ENCODE measurements at places on chromosomes 4 and X.
A peak's percentile ranks its signal among the peaks of the same experiment; 100 is the strongest.

DNA sequence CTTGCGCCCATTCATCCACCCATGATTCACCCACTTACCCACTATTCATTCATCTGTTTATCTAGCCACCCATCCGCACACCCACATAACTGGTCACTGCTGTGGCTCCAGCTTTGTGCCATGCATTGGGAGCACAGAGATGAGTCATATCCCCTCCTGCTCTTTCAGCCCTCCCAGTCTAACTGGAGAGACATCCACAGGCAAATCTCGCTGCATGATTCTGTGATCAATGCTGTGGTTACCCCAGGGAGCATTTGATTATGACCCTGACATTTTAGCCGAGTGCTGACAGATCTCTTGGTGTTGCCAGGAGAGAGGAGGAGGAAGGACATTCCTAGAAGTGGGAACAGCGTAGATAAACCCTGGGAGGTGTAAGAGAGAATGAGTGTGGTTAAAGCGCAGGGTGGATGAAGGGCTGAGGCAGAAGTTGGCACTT is 10.4 kb upstream of the PORCN start:
- DNase-seq = no peak

DNA sequence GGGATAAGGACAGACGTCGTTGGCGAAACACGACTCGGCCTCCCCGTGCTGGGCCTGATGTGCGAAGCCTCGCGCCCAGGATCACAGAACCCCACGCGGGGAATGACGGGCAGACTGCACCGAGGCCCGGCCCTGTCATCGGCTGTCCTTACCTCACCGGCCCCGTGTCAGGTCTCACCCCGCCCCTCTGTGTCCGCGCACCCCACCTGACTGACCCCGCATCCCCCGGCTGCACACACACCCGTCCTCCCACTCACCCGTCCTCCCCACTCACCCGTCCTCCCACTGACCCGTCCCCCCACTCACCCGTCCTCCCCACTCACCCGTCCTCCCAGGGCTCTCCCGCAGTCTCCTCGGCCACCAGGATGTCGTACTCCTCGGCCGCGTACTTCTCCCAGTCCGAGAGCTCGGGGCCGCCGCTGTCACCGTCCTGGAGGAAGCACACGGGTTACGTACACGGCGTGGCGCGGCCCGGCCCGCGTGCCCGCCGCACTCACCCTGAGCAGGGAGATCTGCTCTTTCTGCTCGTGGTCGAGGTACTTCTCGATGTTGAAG is 19.8 kb upstream of the GTPBP6 start:
- DNase-seq = no peak

DNA sequence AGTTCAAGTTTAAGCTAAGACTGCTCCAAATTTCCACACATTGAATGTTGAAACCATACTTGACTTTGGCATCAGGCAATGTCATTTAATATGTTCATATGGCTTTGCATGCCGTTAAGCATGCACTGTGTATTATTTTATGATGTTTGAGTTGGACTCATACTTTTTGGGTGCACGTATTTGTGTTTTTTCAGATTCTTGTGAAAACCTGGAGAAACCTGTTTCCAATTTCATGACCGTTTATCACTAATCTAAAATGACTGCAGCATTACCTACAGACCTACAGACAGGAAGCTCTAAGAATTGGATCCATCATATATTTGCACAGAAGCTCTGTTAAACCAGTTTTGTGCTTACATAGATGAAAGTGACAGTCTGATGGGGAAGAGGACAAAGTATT is 1093.0 kb upstream of the INTU start:
- no peak for DNase-seq

DNA sequence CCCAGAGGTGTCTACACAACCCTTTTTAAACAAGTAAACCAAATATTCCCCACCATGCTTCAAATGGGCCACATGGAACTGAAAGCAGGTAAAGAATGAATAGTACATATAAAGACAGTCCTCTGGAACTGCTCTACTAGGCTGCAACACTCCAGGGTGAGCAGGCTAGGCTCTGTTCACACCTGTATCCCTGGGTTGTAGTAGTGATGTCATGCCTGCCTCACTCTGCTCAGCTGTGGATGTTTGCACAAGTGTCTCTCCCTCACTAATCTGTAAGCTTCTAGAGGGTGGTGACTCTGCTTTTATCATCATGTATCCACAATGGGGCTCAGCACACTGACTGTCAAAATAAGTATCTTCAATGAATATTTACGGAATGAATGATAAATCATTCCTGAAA is 20.4 kb downstream of the LEF1 start:
- no peak for DNase-seq

GRCh38 chrX:153766871-153767673 is 3.0 kb downstream of the PLXNB3 start:
- DNase-seq = no peak

DNA sequence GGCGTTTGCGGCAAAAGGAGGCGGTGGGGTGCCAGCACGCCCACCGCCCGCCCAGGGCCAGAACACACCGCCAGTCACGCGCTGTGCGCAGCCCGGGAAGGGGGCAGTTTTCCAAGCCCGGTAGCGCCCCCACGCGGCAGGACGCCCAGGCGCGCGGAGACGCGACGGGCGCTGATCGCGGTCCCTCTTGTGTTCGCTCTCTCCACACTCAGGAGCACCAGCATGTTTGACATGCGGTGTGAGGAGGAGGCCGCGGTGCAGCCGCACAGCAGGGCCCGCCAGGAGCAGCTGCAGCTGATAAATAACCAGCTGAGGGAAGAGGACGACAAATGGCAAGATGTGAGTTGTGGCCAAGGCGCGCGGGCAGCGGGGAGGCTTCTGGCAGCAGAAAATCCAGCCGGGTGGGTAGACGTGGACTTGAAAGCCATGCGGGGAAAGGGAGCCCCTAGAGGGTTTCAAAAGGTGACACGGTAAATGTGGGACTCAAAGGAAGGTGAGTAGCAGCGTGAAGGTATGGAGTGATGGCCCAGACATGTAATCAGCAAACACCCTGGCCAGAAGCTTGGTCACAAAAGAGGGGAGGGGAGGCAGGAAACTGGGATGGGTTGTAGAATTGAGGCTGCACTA is 104.1 kb downstream of the PHOX2B start:
- DNase-seq = peak; percentile 82

DNA sequence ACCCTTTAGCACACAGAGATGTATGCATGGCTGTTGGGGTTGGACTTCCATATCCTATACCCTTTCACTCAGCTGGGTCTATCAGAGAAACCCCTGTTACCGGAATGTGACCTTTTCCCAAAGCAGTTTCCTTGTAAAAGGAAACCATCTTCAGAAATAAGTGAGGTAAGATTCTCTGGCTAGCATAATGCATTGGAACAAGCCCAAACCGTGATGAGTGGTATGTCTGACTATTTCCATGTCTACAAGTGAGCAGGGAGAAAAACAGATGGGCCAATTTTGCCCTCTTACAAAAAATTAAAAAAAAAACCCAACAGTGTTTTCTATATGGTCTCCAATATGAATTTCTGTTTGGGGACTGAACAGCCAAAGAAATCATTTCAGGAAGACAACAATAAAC is 283.9 kb downstream of the SMARCA1 start:
- no peak for DNase-seq

DNA sequence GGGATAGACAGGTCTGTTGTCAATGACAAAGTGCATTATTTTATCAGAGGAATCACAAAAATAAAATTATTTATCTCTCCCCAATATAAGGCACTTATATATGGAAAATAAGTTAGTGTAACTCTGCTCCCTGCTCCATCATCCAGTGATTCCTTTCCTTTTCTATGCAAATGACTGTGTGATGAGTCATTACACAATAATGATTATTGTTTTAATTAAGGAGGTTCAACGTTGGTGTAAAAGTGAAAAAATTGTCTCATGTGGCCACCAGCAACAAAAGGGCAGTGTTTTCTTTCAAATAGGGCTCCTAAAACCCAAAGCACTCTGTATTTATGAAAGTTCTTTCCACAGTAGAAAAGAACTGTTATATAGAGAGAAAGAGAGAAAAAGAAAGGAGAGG is 16.7 kb downstream of the SLC7A11 start:
- no peak for DNase-seq

GRCh38 chr4:973431-974397 is at the start of gene DGKQ:
DGKQ (minus strand) TSS chr4:973569; CDS start chr4:973482, 87 bp downstream.
- DNase-seq = peak; percentile 44

GRCh38 chr4:174036111-174036510 is 247.4 kb downstream of the FBXO8 start:
- DNase-seq = peak; percentile 53

GRCh38 chr4:80094191-80094590 is 21.2 kb upstream of the ANTXR2 start:
- no peak for DNase-seq

DNA sequence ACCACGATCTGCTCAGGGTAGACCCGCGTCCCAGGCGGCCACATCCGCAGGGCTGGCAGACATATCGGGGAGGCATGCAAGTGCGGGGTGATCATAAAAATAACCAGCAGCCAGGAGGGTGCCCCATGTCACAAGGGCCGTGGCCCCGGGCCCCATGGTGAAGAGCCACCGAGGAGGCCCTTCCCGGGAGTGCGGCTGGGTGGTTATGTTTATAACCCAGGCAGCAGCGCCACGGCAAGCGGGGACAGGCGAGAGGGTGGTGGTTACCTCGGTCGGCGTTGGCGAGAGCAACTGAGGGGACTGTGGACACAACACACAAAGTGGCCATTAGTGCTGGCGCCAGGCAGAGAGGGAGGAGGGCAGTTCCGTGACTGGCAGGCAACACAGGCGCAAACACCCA is 92.7 kb upstream of the AFAP1 start:
- peak; percentile 22 for DNase-seq

- DNase-seq = peak; percentile 36
Measured at GRCh38 chr4:2071912-2072867, 13.1 kb downstream of the NAT8L start.

DNA sequence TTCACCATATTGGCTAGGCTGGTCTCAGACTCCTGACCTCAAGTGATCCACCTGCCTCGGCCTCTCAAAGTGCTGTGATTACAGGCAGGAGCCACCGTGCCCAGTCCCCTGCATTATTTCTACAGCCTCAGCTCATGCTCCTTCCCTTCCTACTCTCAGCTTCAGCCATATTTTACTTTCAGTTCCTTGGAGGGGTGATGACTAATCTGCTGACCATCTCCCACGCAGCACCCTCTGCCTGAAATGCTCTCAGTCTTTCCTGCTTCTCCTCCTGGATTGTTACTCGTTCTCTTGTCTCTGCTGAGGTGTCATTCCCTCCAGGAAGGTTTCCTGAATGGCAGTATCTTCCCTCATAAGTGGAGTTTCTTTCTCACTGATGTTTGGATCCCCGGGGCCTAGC is 63.3 kb downstream of the MOSPD2 start:
- no peak for DNase-seq

DNA sequence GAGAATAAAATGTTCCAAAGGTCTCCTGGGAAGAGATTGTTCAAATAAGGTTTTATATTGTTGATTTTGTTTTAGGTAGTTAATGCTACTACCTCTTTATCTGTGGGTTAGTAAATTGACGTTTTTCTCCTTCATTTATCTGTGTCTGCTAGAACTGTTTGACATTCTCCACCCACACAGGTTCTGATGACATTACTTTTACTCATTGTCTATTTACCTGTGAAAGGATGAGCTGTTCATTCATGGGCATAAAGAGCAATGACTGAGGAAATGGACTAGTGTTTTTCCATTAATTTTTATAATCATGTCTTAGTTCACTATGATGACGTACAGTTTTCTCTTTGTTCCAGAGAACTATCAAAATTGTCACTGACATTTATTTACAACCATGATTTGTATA is 75.6 kb downstream of the CPE start:
- no peak for DNase-seq

DNA sequence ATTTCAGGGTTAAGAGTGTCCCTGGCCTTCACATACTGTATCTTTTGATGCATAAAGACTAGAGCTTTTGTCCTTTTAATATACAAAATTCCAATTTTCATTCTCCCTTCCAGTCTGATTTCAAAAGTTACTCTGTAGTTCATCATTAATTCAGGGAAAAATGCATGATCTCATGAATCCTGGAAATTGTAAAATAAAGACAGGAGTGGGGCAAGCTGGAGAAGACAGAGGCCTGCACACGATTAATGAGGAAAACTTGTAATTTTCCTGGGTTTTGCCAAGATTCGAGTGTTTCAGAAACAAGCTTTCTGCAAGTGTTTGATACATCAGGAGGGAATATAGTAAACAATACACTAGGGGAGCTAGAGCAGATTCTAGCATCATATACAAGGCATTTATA is 947.9 kb downstream of the FAT4 start:
- no peak for DNase-seq

GRCh38 chrX:154011376-154012335 is 8.0 kb downstream of the IRAK1 start:
- no peak for DNase-seq

- DNase-seq = no peak
Measured at GRCh38 chr4:155675709-155676429, 9.2 kb downstream of the GUCY1A1 start.

GRCh38 chr4:113574636-113575103 is 186.9 kb downstream of the CAMK2D start:
- no peak for DNase-seq

- DNase-seq = no peak
Measured at GRCh38 chr4:108703370-108703769, 53.0 kb downstream of the OSTC start.

GRCh38 chr4:23539969-23540569 is 349.8 kb downstream of the PPARGC1A start:
- no peak for DNase-seq

DNA sequence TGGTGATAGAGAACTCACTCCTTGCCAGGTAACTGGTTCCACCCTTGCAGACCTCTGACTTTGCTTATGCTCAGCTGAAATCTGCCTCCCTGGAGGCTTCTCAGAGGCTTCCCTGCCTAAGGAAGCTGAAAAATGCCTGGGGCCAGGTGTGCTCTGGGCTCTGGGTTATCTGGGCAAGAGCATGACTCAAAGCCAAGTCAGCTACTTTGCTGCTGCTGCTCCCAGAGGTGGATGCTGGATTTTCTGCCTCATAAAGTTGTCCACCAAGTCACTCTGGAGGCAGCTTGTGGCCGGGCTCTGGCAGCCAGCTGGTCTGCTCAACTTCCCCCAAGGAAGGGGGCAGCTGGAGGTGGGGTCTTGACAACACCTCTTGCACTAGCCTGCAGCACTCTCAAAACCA is 132.7 kb downstream of the PJA1 start:
- DNase-seq = no peak

GRCh38 chr4:183469285-183469684 is 24.8 kb downstream of the CDKN2AIP start:
- no peak for DNase-seq

DNA sequence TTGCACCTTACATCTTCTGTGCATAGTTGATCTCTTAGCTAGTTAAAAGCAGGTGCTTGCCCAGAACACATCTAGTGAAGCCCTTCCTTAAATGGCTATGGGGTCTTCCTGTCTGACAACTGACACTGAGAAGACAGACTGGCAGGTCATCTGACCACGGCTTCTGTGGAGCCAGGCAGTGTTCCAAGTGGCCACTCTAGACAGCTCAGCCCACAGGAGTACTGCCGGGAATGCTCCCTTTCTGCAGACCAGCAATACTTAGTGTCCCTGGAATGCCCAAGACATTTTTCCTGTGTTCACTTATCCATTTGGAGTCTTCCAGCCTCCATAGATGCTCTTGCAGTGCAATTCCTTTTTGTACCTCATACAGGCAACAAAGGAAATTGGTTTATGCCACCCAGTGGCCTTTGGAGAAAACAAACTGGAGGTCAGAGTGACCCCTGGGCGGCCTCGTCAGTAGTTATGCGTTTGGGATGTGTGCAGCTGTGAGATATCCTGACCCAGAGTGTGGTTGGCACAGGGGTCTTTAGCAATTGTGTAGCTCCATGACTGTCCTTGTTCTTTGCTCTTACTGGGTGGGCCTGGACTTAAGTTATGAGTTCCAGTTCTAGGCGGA is 335.5 kb downstream of the ARHGAP10 start:
- DNase-seq = no peak

- no peak for DNase-seq
Measured at GRCh38 chr4:15077969-15078368, 75.7 kb downstream of the CPEB2 start.

GRCh38 chr4:61533140-61533539 is 333.0 kb downstream of the ADGRL3 start:
- DNase-seq = no peak

Measured in NCI-H2081 (cell line).